Mesothelial cell of epicardium (in vitro differentiated cells): ENCODE measurements at places on chromosomes 12 and 14. TPM values are rescaled to one million over a fixed set of nuclear protein-coding genes. Genes with fewer than 3 reads are reported as not detected.

- DNase-seq = no peak
Observed at GRCh38 chr12:14156606-14157005, 175.2 kb upstream of the GRIN2B start.

DNA sequence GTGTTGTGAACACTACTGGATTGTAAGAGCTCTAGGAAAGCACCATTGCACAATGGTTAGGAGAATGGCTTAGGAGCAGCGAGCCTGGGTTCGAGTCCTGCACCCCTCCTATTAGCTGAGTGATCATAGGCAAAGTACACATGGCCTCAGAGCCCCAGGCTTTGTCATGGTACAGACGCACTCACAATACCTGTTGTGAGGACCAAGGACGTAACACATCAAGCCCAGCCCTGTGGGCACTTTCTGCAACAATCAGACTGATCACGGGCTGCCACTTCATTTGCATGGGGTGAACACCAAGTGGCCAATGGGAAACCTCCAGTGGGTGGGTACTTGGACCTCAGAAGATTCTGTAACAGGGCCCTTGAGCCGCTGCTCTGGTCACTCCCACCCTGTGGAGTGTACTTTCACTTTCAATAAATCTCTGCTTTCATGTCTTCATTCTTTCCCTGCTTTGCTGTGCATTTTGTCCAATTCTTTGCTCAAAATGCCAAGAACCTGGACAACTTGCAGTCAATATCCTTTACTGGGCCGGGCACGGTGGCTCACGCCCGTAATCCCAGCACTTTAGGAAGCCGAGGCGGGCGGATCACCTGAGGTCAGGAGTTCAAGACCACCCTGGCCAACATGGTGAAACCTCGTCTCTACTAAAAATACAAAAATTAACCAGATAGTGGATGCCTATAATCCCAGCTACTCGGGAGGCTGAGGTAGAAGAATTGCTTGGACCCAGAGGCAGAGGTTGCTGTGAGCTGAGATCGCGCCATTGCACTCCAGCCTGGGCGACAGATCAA is 28.2 kb downstream of the GLRX5 start:
- DNase-seq = no peak

- DNase-seq = no peak
Observed at GRCh38 chr12:122204167-122205052, 901 bp downstream of the B3GNT4 start.

GRCh38 chr12:114045349-114045748 is 79.2 kb upstream of the RBM19 start:
- DNase-seq = no peak

DNA sequence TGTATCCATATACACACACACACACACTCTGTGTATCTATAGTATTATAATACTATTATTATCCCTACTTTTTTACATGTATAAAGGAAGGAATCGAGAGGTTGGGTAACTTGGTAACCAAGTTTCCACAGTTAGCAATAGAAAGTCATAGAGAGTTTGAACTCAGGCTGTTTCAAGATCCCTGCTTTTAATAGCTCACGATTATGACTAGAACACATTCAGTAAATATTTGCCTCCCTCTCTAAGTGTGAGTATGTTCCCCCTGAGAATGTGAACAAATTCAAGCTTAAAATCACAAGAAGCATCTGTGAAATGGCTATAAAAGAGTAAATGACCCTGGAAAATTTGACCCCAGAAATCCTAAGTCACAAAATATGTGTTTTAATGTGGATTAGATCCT is 11.0 kb upstream of the REP15 start:
- DNase-seq = no peak

- DNase-seq = no peak
Observed at GRCh38 chr12:92621312-92621711, 81.5 kb upstream of the PLEKHG7 start.

GRCh38 chr14:74400919-74401503 is 25.0 kb downstream of the SYNDIG1L start:
- no peak for DNase-seq

GRCh38 chr12:105171691-105172436 is 64.1 kb downstream of the APPL2 start:
- no peak for DNase-seq

DNA sequence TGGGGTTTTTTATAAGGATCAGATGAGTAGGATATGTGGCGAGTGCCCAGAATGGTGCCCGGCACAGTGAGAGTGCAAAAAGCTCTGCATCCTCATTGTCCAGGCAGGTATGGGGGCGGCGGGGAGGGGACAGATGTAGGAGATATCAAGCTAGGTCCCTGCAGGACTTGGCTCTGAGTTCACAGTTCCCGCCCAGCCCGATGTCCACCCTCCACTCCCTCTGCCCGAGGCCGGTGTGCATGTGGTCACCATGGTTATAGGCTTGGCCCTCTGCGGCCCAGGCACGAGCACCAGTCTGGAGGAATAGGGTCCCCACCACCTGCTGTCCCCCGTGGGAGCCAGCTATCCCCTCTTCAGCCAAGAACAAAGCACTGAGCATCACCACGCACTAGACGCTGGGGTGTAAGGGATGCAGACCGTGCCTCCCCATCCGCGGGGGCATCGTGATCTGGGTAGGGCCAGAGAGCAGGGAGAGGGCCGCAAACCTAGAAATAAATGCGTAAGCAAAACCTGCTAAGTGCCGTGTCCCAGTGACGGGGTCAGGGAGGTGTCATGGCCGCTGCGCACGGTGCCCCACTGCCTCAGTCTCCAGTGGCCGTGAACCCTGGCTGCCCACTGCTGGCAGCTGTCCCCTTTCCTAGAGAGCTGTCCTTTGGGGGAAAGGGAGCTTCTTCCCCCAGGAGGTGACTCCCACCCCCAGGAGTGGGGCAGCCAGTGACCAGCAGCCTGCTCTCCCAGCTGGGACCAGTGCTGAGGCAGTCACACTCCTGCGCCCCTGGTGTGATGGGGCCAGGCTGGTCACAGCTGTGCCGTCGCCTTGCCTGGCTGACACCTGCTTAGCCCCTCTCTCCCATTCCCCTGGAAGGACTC is 12.0 kb downstream of the RFLNA start:
- DNase-seq = no peak

GRCh38 chr12:104788840-104789271 is 169.2 kb downstream of the SLC41A2 start:
- no peak for DNase-seq

DNA sequence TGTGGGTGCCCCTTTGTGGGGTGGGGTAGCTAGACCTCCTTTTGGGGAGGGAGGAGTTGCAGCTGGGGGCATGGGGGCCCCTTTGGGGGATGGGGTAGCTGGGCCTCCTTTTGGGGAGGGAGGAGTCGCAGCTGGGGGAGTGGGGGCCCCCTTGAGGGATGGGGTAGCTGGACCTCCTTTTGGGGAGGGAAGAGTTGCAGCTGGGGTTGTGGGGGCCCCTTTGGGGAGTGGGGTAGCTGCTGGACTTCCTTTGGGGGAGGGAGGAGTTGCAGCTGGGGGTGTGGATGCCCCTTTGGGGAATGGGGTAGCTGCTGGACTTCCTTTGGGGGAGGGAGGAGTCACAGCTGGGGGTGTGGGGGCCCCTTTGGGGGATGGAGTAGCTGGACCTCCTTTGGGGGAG is 7.0 kb downstream of the NACA start:
- DNase-seq = no peak

GRCh38 chr14:85527445-85528035 is 2.4 kb upstream of the FLRT2 start:
- DNase-seq = no peak

DNA sequence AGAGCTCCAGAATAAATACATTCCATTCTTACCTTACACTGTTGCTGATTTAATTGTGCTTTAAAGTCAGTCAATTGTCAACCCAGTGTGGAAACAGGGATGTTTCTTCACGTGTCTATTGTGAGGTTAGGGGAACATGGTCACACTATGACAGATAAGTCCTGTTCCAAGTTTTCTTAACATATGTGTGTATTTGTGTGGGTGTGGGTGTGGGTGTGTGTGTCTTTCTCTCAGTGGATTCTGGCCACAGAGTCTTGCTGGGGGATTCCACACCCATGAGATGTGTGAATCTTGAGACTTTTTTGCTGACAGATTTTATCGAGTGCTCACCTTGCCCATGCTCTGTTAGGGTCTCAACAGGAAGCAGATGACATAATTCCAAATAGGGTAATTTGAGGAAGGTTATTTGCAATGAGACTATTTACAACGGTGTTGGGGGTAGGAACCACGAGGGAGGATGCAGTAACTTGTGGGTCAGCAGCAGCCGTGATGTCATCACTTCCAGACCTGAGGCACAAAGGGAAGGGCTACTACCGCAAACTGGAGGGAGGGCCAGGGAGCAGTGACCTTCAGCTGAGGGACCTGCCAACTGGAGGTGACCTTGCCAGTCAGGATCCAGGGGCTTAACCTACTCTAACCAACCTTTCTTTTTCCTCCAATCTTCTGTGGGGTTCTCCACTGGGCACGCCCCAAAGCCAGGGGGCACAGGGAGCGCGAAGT is 1.9 kb upstream of the VRK1 start:
- no peak for DNase-seq

- DNase-seq = no peak
Observed at GRCh38 chr12:68236421-68237059, 10.9 kb upstream of the IL26 start.

DNA sequence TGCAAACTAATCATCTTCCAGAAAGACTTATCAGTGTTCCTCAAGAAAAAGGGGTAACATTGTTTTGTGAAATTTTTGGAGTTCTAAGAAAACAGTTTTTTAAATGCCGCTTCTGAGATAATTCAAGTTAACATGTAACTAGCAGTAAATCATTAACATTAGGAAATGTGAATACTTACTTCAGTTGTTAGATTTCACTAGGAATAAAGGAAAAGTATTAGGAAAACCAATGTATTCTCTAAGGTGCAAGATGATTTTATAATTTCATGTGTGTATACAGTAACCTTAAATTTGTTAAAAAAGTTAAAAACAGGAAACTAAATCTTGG is 36.8 kb downstream of the PAPOLA start:
- DNase-seq = no peak

GRCh38 chr12:12481631-12482030 is 81.0 kb downstream of the DUSP16 start:
- DNase-seq = no peak

DNA sequence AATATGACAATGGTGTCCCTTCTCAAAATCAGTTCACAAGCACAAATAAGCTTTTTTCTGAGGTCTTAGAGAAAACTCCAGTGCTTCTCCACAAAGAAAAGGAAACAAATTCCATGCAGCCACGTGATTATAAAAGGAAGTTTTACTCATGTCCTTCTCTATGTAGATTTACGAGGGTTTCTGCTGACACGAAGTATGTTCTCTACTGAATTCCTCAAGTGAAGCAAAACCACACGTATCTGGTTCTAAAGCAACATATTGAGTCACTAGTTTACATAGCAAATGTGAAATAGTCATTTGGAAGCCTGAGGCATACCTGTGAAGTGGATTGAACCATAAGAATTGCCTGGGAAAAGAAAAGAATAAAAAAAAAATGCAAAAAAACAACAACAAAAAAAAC is 31.9 kb downstream of the BMP4 start:
- DNase-seq = no peak

DNA sequence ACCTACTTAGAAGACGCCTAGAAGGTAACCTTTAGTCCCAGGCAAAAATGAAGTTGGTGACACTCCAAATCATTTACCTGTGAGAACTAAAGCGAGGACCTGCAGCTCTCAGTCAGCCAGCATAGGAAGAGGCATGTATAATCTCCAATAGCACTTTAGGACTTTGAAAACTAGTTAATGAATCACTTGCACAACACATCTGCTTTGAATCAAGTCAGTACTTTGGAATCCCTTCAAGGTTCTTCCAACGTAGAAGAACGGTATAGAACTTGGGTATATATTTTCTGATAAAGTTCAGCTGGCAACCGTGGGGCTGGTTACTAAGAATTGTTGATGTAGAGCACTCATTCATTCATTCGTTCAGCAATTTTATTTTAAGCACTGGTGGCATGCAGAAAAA is 251.9 kb downstream of the TMEM132D start:
- DNase-seq = no peak

DNA sequence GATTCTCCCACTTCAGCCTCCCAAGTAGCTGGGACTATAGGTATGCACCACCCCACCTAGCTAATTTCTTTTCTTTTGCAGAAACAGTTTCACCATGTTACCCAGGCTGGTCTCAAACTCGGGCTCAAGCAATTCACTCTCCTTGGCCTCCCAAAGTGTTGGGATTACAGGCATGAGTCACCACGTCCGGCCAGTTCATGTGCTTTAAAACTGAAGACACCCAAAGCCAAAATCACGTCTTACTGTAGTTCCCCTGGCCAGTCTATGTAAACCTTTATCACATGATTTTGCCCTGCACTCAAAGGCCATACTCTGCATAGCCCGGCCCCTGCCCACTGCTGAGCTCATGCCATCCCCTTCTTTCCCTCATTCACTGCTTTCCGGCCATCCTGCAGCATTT is 4.5 kb downstream of the ALKBH2 start:
- DNase-seq = no peak

- no peak for DNase-seq
Observed at GRCh38 chr12:53805791-53806190, 54.0 kb upstream of the CISTR start.

DNA sequence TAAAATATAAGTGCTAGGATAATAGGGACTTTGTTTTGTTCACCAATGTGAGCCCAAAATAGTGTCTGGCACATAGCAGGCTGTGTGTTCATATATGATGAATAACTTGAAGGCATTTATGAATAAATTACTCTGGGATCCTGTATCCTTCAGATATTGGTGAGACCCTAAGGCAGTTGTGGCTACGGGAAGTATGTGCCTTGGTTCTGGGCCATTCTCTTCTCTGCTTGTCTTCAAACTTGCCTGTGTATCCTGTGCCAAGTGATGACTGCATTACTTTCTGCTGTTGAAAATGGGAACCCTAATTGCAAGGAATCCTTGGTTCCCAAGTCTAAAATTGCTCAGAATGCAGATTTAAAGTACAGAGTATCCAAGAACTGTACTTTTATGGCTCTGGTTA is 67.6 kb upstream of the KTN1 start:
- no peak for DNase-seq

GRCh38 chr14:81137316-81137715 is 83.4 kb downstream of the GTF2A1 start:
- no peak for DNase-seq

DNA sequence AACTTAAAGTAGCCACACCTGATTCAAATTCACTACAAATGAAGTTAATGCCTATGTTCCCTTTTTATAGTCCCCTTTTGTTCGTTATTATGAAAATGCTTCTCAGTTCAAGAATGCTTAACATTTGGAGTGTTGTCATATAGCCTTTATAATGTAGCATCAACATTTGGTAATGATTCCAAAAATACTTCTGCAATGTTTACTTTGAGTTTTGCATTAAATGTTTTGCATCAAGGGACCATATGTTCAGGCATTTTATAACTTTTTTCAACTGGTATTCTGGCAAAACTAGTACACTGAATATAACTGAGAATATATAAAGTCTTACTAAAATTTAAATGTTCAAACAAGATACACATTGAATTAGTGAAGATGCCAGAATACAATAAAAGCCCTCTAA is 209.6 kb upstream of the SLC16A7 start:
- DNase-seq = no peak

Gene KCNK10
- not detected in 3 replicates for total RNA-seq

Gene HEBP1
- 55.0 to 63.5 TPM (median 58.6 TPM) in 3 replicates for total RNA-seq

Gene ACRBP
- 2.7 to 3.7 TPM (median 3.5 TPM) in 3 replicates for total RNA-seq

Gene HRK
- 3.5 to 4.4 TPM (median 4.3 TPM) in 3 replicates for total RNA-seq

Gene CAPZA3
- total RNA-seq = 0.20 TPM in 1 of 3 replicates, not detected in the others

Gene NANOG
- 0.32 to 0.58 TPM (median 0.42 TPM) in 3 replicates for total RNA-seq

Gene MYF6
- 0.16 to 0.22 TPM (median 0.20 TPM) in 3 replicates for total RNA-seq
